ENCODE measurements at places on chromosomes 5 and 9.

DNA sequence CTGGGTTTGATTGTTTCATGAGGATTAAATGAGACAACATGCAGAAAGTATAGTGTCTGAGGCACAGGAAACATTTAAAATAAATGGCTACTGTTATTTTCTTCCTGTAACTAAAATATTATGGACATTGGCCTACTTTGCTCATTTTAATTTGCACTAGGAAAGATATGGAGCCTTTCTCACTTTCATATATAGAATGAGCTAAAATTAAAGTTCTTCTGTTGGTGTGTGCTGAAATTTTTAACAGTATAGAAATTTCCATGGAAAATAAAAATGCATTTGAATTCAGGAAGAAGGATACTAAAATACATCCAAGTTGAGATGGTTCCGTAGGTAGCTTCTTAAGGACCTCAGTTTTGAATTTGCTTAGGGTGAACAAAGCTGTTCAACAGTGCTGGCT is 131.9 kb downstream of the MAST4 start:
- no peak for DNase-seq

- no peak for DNase-seq
These were observed 67.7 kb upstream of the RAD23B start for GRCh38 chr9:107215381-107215780.

DNA sequence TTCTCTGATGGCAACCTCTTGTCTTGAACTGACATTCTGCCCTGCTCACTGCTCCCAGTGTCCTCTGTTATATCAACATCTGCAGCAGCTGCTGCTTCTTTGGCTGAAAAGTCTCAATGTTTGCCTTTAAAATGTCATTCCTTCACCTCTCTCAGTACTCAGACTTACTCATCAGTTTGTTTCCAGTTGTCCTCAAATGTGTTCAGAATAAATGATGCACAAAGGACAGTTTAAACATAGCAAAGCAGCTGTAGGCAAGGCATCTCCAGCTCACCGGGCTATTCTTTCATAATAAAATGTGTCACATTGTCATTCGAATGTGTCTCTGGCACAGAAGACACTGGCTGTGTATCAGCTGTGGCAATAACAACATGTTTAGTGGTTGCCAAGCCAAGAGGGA is 590.9 kb upstream of the ZNF608 start:
- no peak for DNase-seq

DNA sequence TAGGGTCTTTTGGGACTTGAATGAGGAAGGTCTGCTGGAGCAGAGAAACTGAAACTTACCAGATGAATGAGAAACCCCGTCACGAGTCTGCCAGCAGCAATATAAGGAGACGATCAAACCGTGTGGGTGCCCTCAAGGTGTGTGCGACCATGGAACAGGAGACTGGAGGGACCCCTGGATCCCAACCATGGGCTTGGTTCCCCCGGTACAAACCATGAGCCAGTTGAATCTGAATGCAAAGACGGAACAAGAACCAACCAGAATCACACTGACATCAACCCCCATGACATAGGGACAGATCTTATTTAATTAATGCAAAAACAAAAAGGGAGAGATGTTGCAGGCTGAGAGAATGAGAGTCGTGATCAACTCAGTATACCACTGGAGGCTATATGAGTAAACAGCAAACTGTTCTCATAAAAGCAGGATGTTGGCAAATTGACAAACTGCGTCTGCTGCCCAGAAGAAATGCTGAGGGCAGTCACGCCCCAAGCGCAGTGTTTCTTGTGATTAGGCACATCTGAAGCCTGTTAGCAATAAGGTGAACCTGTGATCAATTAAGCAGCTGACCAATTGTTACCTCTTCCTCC is 475.5 kb upstream of the ACO1 start:
- DNase-seq, result no peak

GRCh38 chr9:16157216-16157615 is 604.4 kb downstream of the CCDC171 start:
- no peak for DNase-seq

DNA sequence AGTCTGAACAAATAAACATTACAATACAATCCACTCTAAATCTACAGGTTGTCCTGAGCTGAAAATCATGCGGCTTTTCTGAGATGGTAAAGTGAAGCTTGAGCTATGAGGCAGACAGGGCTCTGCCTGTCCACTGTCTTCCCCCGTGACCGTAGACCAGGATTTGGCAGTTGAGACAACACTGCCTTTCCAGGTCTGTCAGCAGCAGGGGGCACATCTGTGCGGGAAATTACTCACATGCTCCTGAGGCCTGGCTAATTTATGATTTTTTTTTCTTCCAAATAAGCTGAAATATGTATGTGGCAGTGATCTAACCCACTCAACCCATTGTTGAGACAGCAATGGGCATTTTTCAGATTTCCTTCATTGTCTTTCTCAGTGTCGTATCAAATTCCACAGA is 307.9 kb downstream of the FBXL7 start:
- DNase-seq, result peak; percentile 71

DNA sequence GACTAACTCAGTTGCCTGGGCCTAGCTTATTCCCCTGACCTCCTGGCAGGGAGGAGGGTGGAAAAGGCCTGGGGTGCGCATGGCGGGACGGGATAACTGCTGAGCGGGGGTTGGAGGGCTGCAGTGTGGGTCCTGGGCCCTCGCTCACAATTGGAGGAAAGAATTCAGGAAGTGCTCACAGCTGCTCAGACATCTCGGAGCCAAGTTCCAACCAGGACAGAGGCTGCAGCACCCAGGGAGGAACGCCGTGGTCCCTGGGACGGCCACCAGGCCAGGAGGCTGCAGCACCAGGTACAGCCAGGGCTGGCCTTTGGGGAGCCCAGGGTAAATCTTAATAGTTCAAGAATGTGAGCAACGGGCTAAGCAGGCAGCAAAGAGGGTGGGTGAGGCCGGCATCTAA is at the start of gene SPAAR:
TSS of gene SPAAR (plus strand) at position 217 of the 400 bp plus-strand sequence. CDS start 974 bp downstream, outside the sequence.
- DNase-seq, result no peak

- no peak for DNase-seq
These were observed 163.2 kb downstream of the LPAR1 start for GRCh38 chr9:110874963-110875674.

DNA sequence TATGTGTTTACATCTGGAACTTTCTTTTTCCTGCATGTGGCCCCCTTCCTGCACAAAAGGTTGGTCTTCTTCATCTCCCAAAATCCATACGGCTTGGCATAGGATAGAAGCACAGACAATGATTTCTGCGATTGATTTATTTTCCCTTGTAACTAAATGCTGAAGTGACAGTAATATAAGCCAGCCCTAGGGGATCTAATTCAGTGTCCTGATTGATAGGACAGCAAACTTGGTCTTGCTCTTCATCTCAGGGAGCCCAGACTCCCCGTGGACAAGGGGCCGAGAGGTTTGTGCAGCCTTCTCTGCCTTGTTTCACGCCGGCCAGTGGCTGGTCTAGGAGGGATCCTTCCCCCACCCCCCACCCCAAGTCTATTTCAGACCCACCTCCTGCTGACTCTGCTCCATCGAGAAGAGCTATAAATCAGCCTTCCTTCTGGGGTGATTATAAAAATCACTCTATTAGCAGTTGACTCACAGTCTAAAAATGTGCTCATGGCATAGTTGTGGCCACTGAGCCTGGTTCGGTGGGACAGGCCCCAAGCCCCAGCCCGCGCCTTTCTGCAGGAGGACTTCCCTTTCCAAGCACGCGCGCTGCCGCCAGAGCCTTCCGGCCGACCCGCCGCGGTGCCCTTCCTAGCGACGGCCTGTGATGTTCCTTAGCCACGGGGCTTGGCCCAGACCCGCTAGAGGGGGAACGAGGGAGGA is 89.8 kb upstream of the COL5A1 start:
- peak; percentile 52 for DNase-seq
